ENCODE measurements at places on chromosomes 2 and 18.

DNA sequence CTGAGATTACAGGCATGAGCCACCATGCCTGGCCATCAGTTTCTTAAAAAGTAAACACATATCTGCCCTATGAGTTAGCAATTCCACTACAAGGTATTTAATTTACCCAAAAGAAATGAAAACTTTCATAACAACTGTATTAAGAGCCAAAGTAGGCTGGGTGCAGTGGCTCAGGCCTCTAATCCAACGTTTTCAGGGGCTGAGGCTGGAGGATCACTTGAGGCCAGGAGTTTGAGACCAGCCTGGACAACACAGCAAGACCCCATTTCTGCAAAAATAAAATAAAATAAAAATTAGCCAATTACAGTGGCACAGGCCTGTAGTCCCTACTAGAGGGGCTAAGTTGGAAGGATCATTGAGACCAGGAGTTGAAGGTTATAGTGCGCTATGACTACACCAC lies 6.5 kb downstream of the ROCK2 start:
- DNase-seq: no peak

- no peak for DNase-seq
Measured at GRCh38 chr2:205509655-205510054, 172.6 kb upstream of the NRP2 start.

- no peak for DNase-seq
Measured at GRCh38 chr2:155485141-155485842, 786.8 kb downstream of the KCNJ3 start.

DNA sequence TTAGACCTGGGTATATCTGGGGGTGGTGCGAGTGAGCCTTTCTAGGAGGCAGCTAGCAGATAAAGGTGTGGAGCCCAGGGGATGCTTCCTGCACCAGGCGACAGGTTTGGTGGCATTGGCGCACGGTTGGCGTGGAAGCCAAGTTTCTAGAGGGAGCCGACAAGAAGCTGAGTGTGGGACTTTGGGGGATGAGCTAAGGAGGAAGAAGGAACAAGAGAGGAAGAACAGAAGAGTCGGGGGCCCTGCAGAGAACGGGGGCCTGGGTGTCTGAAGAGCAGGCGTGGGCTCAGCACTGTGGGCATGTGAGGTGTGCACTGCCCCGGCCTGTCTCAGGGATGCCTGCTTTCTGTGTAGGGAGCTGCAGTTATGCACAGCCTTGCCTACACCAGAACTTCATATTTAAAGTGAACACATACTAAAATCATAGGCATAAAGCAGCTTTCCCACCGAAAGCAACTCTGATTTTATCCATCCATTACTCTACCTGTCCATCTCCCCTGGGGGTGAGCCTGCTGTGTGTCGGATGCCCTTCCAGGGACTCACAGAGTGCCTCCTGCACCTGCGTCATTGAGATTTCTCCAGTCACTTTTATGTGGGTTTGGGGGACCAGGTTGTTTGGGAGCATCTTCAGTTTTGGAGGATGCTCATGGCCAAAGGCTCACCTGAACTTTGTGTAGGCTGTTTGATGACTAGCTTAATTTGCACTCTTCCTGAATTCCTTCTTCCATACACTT lies 149.7 kb downstream of the LDLRAD4 start:
- DNase-seq: no peak

- no peak for DNase-seq
Measured at GRCh38 chr2:46705654-46706053, 210.0 kb downstream of the MCFD2 start.

GRCh38 chr2:41498781-41499180 lies 549.0 kb upstream of the PKDCC start:
- no peak for DNase-seq
